ENCODE measurements at places on chromosomes 11 and 22. TPM values are rescaled to one million over a fixed set of nuclear protein-coding genes. Genes with fewer than 3 reads are reported as not detected.

DNA sequence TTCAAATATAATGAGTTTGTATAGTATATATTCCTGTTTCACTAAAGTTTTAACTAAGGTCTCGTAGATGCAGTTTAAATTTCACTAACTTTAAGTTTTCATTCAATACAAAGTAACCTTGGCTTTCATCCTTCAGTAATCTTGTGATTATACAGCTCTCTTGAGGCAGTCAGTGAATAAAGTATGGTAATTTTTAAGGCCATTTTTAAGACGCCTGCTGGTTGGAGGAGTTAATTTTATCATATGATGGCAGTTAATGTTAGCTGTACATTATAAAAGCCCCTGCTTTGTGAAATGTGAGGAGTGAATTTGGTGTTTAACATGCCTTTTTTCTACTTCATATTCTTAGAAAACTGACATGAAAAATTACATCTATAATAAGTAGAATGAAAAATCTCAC is 163.6 kb downstream of the TMEM135 start:
- no peak for DNase-seq

TUB gene
- polyA plus RNA-seq, result 11.3 TPM

- DNase-seq, result no peak
Observed at GRCh38 chr11:61851113-61851899, 23.2 kb downstream of the FADS2 start.

DNA sequence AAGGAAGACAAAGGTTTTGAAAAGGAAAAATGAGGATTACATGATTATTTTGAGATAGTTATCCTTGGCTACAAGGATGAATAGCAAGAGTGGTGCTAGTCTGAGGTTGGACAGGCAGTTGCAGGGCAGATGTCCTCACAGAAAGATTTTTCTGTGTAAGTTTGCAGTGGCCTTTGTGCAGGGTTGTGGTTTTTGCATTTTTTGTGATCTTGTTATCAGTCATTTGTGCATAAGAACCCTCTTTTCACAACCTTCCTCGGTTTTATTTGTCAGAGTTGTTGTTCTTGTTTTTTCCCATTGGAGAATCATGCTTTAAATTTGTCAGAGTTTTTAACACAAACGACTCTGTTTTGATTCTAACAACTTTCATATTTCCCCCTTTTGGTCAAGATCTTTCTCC is 1.4 kb downstream of the CCDC134 start:
- no peak for DNase-seq

- DNase-seq, result no peak
Observed at GRCh38 chr11:119634301-119634700, 94.7 kb downstream of the NECTIN1 start.

Data from SK-N-SH (cell line).